ENCODE measurements at places on chromosomes 12 and 14.

GRCh38 chr12:51669996-51670395 is 79.0 kb downstream of the SCN8A start:
- DNase-seq: no peak

DNA sequence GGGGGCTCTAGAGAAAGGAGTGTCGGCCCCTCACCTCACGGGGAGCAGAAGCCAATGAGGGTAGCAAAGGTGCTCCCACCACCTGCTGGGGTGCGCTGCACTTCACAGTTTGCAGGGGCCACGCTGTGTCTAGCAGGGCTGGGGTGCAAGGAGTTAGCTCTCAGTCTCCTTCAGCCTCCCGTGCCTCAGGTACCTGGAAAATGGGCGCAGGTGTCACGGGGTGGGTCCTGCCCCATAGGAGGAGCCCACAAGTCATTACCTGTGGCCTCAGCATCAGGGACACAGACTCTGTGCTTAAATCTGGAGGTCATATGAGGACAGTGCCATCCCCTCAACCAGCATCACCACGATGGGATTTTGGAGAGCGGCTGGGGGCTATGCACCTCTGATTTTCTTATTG is 326.7 kb downstream of the ADGRD1 start:
- DNase-seq: peak; percentile 44

- DNase-seq: no peak
Measured at GRCh38 chr14:68318828-68319227, 474.0 kb downstream of the ZFP36L1 start.

GRCh38 chr12:64194333-64195149 is 27.6 kb downstream of the KICS2 start:
- no peak for DNase-seq

GRCh38 chr14:61186341-61187195 is 94.6 kb downstream of the TMEM30B start:
- no peak for DNase-seq

GRCh38 chr12:6697584-6698351 is 2.8 kb downstream of the PIANP start:
- peak; percentile 44 for DNase-seq

DNA sequence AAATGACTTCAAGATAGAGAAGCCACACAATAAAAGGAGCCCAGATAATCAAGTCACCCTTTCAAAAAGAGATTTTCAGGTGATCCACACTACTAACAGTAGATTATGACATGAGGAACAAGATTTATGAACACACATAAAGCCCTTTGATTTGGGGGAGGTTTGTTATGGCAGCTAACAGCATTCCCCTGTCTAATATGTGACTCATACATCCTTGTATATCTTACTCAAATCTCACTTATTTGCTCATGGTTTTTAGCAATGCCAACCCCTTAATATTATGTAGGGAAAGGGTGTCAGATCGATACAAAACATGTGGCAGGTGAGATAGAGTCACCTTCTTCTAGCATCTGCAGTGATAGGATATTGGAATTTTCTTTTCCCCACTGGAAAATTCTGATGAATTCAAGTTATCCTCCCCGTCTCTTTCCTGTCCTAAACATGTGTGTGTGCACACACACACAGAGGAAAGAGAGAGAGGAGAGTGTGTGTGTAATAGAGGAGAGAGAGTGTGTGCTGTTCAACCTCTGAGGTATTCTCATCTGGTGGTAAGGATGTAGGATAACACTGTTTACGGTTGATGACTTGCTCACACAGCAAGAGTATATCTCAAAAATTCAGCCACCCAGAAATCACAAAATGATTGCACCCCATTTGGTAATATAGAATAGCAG is 319.9 kb downstream of the KCNC2 start:
- DNase-seq: no peak

- no peak for DNase-seq
Measured at GRCh38 chr12:128684352-128684751, 139.4 kb downstream of the SLC15A4 start.

All from activated effector memory CD4-positive, alpha-beta T cell treated with anti-CD3 and anti-CD28 coated beads, Interleukin-2, amount 50 U/mL, for 16 hours (primary cell).